ENCODE measurements at places on chromosomes 1 and 21.

DNA sequence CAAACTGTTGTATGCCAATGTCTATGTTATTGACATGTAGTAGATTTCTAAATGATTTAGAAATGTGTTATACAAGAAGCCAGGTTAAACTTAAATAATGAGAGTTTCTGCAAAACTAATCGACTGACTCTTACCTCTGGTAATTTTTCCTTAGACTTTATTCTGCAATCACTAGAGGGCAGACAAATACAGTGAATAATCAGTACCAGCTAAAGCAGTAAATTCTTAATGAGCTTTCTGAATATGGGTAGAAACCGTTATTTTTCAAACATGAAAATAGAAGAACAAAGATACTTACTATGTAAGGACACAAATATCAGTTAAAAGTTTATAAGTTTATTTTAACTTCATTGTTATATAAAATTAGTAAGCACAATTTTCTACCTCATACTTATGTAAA lies 97.9 kb upstream of the RGS1 start:
- DNase-seq, result no peak

DNA sequence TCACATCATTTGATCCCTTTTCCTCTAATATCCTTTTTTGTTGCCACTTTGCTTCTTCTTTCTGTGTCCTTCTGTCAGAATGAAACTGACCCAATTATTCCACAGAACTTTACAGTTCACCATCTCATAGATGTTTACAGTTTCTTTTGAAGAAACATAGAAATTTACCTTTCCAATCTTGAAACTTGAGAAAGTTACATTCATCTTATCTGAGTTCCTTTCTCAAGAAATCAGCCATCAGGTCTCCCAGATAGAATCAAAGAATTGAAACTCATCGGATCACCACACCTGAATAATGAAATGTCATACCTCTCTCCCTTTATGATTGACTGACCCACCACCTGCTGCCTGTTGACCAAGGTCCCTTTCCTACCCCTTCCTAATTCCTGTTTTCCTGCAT lies 23.7 kb downstream of the CBR1 start:
- DNase-seq, result no peak

GRCh38 chr1:22250724-22251123 lies 107.8 kb upstream of the WNT4 start:
- no peak for DNase-seq

GRCh38 chr1:212640223-212640878 lies 31.8 kb downstream of the ATF3 start:
- no peak for DNase-seq

DNA sequence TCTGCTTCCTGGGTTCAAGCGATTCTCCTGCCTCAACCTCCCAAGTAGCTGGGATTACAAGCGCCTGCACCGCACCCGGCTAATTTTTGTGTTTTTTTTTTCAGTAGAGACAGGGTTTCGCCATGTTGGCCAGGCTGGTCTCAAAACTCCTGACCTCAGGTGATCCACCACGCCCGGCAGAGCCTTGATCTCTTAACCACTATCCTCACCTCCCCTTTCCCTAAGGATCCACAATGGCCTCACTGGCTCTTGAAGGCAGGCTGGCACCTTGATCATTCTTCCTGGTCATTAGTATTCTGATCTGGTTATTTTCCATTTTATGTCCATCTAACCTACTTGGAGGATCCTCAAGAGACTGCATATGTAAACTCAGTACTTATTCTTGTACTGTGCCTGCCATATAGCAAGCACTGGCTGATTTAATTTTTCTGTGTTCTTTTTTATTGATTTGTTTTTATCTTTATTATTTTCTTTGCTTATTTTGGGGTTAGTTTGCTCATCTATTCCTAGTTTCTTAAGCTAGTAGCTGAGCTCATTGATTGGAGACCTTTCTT lies 6.3 kb downstream of the RCC1 start:
- no peak for DNase-seq

DNA sequence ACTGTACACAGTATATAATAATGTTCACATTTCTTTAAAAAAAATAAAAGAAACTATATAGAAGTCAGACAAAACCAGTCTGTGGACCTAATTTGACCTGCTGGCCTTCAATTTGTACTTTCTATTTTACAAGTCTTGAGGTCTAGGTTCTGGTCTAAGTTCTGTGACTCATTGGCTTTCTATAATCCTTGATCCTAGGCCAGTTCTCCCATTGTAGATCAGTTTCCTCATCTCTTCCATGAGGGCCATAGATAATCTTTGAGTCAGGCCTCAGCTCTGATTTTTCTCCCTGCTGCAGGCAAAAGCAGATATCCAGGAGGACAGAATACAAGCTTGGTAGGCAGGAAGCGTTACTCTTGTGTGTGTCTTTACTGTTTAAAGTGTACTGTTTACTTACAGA lies 603.7 kb upstream of the CAMK1G start:
- DNase-seq, result no peak

- no peak for DNase-seq
Observed at GRCh38 chr1:52096216-52096615, 40.1 kb downstream of the BTF3L4 start.

DNA sequence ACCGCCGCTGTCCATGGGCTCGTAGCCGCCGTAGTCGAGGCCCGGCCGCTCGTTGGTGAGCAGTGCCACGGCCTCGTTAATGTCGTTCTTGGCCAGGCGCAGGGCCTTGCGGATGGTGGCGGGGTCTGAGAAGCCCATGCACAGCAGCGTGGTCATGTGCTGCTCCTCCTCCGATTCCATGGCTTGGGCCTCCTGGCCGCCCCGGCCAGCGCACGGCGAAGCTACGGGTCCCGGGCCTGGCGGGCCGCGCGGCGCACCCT lies 300 bp downstream of the USP24 start:
- peak; percentile 30 for DNase-seq

- DNase-seq, result no peak
Observed at GRCh38 chr1:97999320-97999719, 78.5 kb upstream of the DPYD start.

Data from progenitor cell of endocrine pancreas (in vitro differentiated cells).